ENCODE measurements at places on chromosomes 5 and 9.

- no peak for DNase-seq
Measured at GRCh38 chr9:116587919-116588318, 99.2 kb upstream of the TRIM32 start.

GRCh38 chr9:14748373-14748772 lies 25.8 kb upstream of the CER1 start:
- DNase-seq = no peak

GRCh38 chr9:123033864-123034601 lies 566 bp downstream of the GPR21 start:
- no peak for DNase-seq

GRCh38 chr9:93648836-93649235 lies 72.5 kb downstream of the PHF2 start:
- peak; percentile 49 for DNase-seq

DNA sequence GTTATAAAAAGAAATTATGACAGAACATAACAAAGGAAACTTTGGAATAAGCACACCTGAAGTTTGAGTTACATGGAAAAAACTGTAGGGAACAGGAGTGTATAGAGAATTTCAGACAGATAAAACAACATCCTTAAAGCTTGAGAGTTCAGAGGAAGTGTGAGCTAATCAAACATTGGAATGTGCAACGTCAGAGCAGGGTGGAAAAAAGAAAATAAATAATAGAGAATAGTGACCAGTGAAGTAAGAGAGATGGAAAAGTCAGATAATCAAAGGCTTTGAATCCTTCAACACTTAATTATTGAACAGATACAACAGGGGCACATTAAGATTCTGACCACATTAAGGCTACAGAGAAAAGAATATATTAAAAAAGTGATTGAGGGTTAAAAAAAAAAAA lies 128.5 kb upstream of the CDH10 start:
- no peak for DNase-seq

DNA sequence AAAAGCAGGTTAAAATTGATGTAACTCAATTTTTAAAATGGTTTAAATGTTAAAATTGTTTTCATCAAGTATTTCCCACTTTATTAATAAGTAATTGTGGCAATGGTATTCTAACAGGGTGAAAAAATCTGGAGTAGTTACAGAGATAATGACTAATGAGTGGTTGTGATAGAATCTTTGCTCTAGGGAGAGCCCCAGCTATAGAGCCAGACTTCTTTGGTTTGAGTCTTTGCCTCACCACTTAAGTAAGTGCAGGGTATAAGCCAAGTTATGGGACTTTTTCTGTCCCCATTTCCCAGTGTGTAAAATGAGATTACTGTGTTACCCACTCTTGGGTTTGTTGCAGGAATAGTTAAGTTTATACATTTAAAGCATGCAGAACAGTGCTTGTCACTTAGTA lies 158.1 kb downstream of the FER start:
- no peak for DNase-seq

GRCh38 chr5:170470808-170471404 lies 32.9 kb upstream of the KCNIP1 start:
- DNase-seq = no peak

DNA sequence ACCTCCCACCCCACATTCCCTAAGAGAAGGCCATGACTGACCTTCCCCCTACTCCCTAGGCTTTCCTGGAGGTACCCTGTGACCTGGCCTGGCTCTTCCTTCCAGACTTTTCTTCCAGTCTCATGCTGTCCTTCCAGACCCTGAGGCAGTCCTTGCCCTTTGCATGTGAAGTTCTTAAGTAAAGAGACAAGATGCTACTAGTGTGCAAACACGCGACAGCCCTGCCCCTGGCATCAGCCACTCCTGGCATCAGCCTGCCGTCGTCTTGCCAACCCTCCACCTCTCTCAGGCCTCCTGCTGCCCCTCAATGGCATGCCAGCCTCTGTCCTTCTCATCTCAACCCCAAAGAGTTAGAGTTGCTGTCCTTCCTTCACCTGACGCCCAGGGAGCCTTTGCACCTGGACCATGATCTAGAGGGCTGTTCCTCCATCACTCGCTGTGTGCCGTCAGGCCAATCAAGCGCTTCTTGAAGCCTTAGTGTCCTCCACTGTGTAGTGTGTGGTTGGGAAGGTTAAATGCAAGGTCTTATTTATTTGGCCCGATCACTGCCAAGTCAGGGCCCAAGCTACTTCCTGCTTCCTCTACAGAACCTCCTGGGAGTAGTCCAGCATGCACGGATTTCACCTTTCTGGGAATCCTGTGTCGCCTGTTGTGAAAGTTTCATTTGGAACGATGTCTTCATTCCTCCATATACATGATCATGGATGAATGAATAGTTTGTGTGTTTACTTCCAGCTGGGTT lies 61.9 kb downstream of the WWC1 start:
- no peak for DNase-seq

GRCh38 chr5:180069589-180070247 lies 1.8 kb downstream of the RNF130 start:
- DNase-seq = no peak

DNA sequence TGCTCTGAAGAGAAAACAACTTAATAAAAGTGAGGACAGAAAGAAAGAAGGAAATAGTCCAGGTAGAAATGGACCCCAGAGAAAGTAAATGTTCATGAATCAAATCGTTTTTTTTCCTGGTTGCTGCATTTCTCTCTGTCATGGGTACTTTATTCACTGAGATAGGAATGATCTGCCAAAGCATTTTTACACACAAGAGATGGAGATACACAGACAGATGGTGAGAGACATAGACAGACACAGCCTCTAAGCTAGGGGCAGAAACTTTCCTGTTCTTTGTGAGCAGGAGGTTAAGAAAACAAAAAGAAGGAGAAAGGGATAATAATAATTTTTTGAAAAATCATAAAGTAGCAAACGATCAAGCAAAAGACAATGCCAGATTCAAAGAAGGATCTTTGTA lies 73.7 kb downstream of the ASTN2 start:
- DNase-seq = no peak

DNA sequence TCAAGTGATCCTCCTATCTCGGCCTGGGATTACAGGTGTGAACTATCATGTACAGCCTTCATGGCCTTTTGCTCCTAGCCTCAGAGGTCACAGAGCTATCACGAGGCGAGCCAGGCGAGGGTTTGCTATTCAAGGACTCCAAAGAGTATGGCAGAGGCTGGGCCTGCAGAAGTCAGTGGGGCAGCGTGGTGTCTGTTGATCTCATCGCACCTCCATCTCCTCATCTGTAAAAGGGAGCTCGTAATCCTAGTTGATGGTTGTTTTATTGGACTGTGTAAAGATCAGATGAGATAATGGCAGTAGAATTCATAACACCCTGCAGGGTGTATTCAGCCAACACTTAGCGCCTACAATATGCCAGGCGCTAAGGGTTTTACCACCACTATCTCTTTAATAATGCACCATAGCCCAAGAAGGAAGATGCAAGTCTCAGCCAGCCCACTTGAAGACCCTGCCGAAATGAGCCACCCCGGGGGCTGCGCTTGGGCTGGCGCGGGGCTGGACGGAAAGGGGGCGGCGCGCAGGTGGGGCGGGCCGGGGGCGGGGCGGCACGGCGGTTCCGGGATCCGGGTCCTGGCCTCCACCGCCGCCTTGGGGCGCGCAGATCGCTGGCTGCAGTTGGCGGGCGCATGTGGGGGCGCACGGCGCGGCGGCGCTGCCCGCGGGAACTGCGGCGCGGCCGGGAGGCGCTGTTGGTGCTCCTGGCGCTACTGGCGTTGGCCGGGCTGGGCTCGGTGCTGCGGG lies at the start of gene GALNT12:
GALNT12 (plus strand) TSS at position 601 of the 744 bp plus-strand sequence; CDS start at position 630, 29 bp downstream.
- no peak for DNase-seq

- DNase-seq = no peak
Measured at GRCh38 chr9:126309427-126310189, 17.0 kb upstream of the MVB12B start.

GRCh38 chr9:95341293-95341962 lies 23.9 kb upstream of the FANCC start:
- DNase-seq = no peak

- DNase-seq = no peak
Measured at GRCh38 chr9:70601000-70601951, 186.8 kb upstream of the KLF9 start.

DNA sequence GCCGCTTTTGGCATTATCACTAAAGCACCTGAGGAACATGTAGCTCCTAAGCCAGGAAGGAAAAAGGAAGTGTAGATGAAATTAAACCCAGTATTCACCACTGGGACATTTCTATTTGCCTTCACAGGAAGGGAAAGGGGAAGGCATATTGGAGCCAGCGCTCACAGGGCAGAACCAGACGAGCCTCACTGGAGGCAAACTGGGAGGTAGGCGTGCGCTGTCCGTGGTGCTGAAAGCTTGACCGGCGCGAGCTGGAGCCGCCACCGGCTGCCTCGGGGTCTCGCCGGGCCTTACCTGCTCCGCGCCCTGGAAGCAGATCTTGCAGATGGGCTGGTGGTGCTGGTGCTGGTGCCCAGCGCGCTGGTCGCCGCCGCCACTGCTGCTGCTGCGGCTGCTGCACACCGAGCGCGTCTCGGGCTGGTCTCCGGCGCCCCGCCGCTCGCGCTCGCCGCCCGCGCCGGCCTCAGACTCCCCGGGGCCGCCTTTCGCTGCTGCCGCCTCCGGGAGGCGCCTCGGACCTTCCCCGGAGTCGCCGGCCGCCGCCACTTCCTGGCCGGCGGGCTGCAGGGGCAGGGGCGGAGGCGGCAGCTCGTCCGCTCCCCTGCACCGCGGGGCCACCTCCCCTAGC lies 732 bp downstream of the MARCHF11 start:
- peak; percentile 73 for DNase-seq

DNA sequence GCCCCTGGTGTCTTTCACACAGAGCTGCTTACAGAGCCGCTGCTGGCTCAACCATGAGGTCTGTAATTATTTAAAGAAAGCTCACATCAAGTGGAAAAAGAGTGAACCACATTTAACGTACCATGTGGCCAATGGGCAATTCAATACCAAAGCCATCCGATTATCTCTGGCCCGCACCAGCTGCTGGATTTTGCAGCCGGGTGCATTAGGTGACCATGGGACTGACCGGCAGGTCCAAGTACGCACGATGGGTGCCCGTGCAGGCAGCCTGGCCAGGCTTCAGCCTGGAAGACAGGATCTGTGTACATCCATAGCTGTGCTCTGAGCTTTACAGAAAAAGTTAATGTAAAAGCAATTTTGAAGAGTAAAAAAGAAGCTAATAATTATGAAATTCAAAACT lies 20.5 kb downstream of the PPARGC1B start:
- peak; percentile 23 for DNase-seq

GRCh38 chr9:97601228-97601898 lies 31.8 kb downstream of the TSTD2 start:
- no peak for DNase-seq

DNA sequence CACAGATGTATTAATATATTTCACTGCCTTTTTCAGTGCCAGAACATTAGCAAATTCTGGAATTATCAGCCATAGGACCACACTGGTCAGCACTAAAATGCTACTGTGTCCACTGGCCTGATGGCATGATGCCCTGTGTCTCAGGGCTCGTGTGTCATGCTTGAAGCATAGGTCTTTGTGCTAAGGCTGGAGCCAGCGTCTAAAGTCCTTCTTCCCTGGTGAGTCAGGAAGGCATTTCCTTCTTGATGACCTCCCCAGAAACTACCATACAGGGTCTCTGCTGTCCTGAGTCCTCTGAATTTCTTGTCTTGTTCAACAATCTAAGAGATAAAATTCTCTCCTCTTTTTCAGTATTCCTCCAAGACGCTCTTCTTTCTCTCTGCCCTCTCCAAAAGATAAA lies 489.9 kb downstream of the PSAT1 start:
- no peak for DNase-seq

GRCh38 chr9:15837079-15837679 lies 284.3 kb downstream of the CCDC171 start:
- DNase-seq = no peak

DNA sequence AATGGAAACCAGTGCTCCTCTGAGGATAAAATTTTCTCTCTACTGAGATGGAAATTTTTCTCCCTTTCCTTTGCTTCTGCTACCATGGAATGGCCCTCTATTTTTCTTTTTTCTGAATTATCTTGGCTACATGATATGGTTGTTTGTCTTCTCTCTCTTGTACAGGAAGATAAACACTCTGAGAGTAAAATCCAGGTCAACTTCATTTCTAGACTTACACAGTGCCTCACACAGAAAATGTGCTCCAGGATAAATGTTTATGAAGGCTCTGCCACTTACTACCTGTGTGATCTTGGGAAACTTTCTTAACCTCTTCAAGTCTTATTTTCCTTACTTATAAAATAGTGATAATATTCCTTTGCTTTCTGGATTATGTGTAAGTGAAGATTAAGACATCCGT lies 153.9 kb downstream of the PRELID2 start:
- DNase-seq = no peak

GRCh38 chr9:91033797-91034196 lies 232.2 kb downstream of the SYK start:
- no peak for DNase-seq

- no peak for DNase-seq
Measured at GRCh38 chr5:137344723-137345322, 154.3 kb downstream of the SPOCK1 start.

GRCh38 chr9:38371495-38371894 lies 21.0 kb upstream of the ALDH1B1 start:
- DNase-seq = peak; percentile 31

DNA sequence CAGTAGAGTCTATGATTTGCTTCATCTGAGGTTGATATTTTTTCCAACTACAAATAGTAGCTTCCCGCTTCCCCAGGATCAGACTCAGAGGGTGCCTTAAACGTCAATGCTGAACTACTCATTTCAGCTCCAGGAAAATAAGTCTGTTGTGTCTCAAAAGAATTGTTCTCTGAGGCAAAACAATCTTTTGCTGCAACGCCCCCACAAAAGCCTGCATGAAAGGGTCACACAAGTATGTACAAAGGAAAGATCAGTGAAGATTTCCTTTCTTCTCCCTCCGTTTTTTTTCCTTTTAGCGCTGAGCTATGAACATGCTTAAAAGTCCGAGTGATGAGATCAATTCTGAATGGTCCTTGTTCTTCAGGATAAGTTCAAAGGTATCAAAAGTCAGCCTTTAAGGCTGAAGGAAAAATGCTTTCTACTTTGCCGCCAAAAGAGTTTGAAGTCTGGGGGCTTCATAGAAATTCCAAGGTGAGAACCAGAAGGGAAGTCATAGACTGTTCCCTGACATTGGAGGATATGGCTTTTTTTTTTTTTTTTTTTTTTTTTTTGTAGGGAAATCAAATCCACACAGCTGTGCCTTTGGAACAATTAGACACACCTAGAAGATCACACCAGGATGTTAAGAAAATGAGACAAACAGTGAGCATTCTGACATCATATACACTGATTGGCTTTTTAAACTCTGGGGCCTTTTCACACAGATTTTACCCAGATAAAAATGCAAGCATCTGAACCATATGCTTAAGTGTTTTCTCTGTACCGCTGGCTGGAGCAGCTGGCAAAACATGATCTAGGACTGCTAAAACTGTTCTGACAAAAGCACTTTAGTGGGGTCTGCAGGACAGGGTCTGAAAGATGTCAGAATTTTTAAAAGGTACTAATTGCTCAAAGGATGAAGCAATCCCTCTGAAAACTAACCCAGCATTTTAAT lies 329.3 kb downstream of the ENC1 start:
- no peak for DNase-seq

DNA sequence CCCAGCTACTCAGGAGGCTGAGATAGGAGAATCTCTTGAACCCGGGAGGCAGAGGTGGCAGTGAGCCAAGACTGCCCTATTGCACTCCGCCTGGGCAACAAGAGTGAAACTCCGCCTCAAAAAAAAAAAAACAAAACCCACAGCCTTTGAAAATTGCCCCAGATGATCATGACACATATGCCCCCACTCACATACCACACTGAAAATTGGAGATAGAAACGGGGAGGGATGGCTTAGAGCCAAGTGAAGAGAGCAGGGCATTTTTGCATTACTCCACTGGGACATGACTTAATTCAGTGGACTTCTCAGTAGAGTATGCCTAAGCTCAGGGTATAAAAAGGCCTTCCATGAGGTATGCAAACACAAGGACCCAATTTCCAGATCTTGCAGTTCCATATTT lies 309.3 kb downstream of the BNC2 start:
- DNase-seq = no peak
